ENCODE measurements at places on chromosomes 13 and 19. TPM values are rescaled to one million over a fixed set of nuclear protein-coding genes. Genes with fewer than 3 reads are reported as not detected.
A peak's percentile ranks its signal among the peaks of the same experiment; 100 is the strongest.

GRCh38 chr19:925526-926322 lies at the start of gene ARID3A:
TSS of gene ARID3A (plus strand) at chr19:926035. CDS start at chr19:929529, 3,494 bp downstream.
- DNase-seq, result peak; percentile 63

DNA sequence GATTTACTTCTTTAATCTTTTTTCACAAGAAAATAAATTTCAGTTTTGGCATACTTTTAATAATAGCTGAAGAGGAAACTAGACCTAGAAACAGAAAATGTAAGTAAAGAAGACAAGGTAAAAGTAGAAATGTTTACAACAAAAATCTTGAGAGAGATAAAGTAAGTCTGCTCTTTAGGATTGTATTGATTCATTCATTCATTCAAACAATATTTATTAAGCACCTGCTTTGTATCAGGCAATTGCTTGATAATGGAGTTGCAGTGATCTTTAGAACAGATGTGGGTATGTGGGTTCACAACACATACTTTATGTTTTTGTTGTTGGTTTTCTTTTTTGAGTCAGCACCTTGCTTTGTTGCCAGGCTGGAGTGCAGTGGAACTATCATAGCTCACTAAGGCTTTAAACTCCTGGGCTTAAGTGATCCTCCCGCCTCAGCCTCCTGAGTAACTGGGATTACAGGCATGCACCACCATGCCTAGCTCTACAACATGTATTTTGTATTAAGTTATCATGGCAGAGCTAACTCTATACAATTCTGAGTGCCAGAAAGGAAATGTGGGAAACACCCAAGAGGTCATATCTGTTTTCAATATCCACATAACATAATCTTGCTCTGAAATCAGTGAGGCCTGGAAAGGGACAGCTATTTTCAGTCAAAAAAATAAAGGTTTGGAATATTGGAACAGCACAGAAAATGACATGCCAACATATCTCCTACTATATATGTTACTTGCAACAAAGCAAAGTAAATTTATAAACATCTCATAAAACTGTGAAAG lies 8.8 kb upstream of the SPART start:
- no peak for DNase-seq

DNA sequence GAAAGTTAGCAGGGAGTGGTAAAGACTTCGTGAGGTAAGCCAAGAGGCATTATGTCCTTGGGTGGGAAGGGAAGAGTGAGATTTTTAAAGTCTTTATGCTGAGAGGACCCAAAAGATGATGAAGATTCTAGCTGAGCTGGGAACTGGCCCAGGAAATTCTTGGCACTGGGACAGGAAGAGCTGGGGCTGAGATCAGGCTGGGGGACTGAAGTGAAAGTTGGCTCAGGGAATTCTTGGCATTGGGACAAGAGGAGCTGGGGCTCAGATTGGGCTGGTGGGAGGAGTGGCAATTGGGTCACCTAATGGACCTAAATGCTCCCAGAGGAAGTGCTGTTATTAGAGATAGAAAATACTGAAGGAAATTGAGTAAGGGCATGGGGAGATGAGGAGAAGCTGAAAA lies 8.8 kb downstream of the SCEL start:
- no peak for DNase-seq

DNA sequence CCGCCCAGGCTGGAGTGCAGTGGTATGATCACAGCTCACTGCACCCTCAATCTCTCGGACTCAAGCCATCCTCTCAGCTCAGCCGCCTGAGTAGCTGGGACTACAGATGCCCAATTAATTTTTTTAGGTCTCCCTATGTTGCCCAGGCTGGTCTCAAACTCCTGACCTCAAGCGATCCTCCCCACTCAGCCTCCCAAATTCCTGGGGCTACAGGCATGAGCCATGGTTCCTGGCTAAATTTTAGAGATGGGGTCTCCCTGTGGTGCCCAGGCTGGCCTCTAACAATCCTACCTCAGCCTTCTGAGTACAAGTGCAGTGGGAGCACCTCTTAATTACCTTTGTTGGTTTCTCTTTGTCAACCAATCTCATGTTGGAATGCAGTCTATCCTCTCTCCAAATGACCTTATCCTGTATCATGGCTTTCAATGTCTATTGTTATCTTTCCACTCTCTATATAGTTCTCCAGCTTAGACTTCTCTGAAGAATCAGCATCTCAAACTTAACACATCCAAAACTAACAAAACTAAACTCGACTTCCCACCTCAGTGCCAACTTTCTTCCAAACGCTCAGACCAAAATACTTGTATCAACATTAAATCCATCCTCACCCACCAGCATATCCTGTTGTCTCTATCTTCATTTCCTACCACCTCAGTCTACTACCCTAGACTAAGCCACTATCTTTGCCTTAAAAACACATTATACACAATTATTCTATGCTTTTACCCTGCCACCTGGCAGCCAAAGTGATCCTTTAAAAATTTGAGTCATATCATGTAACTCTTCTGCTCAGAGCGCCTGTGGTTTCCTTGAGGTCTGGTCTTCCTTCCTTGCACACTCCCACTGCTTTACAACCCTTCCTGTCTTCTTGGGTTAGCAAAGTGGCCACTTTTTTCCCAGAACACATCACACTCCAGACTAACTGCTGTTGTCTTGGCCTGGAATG lies 6.7 kb downstream of the TPT1 start:
- peak; percentile 30 for DNase-seq

DNA sequence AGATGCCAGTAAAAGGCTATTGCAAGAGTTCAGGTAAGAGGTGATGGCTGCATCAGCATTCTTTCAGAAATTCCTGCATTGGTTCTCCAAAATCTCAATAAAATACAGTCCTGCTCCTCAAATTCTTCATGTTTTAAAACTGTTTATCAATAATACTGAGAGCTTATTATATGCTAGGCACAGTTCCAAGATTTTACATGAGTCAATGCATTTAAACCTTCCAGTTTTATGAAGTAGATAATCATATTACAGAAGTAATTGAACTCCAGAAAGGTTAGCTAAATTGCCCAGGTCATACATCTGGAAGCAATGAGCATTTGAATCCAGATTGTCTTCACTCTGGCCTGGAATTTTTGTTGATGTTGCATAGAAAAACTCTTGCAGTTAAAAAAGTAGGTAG lies 282.9 kb upstream of the SLITRK6 start:
- no peak for DNase-seq

- no peak for DNase-seq
Measured at GRCh38 chr13:32910530-32910929, 105.7 kb upstream of the KL start.

- no peak for DNase-seq
Measured at GRCh38 chr13:90857921-90858320, 489.6 kb upstream of the MIR17HG start.

The FGF21 gene
- not detected for total RNA-seq

The GPI gene
- total RNA-seq, result 109 TPM

DNA sequence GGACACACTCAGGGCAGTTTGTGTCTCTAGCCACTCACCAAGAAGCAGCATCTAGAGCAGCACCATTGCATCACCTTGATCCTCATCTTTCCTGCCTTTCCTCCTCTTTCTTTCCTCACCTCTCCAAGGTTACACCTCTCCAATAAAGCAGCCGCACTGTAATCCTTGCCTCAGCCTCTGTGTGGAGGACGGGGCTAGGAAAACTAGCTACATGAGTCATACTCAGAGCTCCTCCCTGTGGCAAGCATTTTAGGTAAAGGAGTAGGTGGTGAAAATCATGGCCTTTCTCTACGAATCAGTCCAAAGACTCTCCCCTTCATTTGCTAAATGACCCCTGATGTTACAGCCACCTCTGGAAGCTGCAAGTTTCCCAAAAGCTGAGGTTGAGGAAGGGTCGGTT lies 108.9 kb downstream of the DNAJC15 start:
- no peak for DNase-seq

GRCh38 chr19:7986321-7987113 lies 18.9 kb downstream of the ELAVL1 start:
- no peak for DNase-seq

GRCh38 chr13:75628801-75629200 lies 7.3 kb upstream of the LMO7 start:
- no peak for DNase-seq

DNA sequence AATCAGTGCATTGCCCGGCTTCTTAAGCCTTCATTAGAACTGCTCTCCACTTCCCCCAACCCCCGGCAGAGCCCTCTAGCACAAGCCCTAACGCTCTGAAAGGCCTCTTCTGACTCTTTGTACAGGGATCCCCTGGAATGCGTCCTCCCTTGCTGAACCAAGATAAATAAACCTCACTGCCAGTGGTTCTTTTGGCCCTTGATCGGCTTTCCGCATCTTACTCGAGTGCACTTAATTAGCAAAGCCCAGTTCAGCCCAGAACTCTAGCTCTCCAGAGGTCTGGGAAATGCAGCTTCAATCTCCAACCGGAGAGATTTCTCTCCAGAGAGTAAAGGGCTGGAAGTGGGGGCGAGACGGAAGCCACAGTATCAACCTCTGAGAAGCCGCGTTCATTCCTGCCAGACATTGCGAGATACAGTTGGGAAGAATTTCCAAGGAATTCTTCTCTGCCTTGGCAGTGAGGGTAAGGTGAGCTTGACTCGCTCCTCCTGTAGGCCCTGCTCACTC lies 8.7 kb upstream of the ZNF444 start:
- DNase-seq, result no peak

The POLR1G gene
- total RNA-seq, result 0.91 TPM

DNA sequence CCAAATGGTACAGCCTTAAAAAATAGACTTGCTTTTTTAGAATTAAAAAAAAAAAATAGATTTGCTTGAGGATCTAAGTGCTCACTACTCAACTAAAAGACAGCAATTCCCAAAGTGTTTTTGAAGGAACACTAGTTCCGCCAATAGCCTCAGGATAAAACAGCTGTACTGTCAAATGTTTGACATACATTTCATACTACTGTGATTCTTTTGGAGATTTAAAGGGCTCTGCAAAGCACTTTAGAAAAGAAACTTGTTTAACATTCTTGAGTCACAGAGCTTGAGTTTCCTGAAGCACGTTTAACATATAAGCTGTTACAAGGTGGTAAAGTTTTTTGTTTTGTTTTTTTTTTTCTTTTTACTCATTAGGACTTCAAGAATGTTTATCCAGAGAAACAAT lies 23.1 kb upstream of the KLF5 start:
- DNase-seq, result no peak

DNA sequence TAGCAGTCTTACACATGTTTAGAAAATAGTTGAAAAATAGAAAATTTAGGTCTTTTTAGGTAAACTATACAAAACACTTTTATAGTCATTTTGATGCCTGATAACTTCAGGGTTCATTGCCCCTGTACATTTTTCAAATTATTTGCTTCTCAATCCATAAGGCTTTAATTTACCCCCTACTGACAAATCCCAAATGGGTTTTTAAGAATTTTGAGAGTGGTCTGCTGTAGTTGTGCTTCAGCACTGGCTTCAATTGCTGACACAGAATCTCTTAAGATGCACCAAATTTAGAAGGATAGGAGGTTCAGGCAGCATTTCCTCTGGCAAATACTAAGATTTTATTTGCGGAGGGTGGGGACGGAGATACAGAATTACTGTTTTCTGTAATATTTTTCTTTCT lies 89.4 kb downstream of the PCCA start:
- DNase-seq, result no peak

DNA sequence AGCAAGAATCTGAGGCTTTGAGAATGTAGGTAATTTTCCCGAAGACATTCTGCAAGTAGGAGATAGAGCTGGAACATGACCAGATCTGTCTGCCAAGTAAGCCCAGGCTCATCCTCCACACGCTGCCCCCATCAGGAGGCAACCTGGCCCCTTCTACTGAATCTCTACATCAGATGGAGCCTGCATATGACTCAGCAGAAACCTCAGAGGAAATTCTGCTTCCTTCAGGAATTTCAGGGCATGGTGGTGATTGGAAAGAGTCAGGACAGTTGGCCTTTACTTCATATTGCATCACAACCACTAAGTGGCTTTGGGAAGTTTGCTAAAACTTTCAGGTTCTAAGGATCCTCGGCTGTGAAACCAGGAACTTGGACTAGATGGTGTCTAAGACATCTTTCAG lies 85.2 kb downstream of the LRRC63 start:
- DNase-seq, result no peak

GRCh38 chr13:111121506-111121905 lies 6.4 kb downstream of the ARHGEF7 start:
- no peak for DNase-seq

The CPB2 gene
- total RNA-seq, result not detected

- no peak for DNase-seq
Measured at GRCh38 chr13:37492075-37492474, 106.5 kb downstream of the POSTN start.

DNA sequence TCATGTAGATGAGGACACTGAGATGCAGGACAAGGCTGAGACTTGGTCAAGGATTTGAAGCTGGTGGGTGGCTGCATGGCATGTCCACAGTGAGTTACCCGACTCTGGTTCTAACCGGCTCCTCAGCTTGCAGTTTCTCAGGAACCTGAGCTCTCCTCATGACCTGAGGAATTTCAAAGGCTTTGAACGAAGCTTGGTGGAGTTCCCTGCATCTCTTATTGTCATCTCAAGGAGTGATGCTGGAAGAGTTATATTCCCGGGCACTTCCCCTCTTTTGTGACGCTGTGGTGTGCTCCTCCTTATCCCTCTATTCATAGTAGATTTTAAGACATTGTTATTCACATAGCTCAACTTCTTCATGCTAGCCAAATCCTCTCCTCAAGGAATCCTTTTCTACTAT lies 500.1 kb upstream of the HTR2A start:
- DNase-seq, result no peak

- DNase-seq, result no peak
Measured at GRCh38 chr19:4969292-4969771, 419 bp downstream of the KDM4B start.

- no peak for DNase-seq
Measured at GRCh38 chr13:42377640-42378382, 105.9 kb downstream of the AKAP11 start.

DNA sequence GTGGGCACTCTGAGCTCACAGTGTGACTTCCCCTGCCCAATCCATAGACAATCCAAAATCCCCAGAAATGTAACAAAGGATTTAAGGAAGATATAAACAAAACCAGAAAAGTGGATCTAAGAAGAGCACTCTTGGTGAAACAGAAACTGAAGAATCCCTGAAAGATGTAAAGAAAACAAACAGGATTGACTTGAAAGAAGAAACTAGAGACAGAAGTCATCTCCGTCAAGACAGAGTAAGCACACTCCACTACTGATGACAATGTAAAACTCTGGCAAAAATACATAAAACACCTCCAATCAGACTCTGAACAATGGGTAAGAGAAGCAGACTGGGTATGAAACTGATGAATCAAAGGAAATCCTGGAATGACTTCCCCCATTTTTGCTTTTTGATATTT lies 13.5 kb downstream of the TUBGCP3 start:
- no peak for DNase-seq

DNA sequence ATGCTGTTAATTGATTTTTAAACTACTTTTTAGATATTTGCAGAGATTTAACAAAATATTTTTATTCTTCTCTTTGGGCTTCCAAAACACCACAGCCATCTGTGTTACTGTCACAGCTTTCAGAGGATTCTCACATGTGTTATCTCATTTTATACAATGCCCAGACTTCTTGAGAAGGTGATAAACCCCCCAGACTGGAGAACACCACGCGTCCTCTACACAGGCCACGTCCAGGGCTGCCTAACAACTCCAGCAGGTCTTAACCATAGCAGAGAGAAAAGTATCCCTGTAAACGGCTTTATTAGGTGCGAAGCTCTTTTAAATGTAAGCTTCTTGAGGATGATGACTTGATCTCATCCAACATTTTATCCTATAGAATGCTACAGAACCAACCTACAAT lies 2.0 kb downstream of the GPR183 start:
- DNase-seq, result no peak

The SMG9 gene
- 44.4 TPM for total RNA-seq

The SIGLEC11 gene
- total RNA-seq, result not detected
